Eye (tissue), 1 donor: ENCODE measurements at places on chromosomes 13 and 19.

DNA sequence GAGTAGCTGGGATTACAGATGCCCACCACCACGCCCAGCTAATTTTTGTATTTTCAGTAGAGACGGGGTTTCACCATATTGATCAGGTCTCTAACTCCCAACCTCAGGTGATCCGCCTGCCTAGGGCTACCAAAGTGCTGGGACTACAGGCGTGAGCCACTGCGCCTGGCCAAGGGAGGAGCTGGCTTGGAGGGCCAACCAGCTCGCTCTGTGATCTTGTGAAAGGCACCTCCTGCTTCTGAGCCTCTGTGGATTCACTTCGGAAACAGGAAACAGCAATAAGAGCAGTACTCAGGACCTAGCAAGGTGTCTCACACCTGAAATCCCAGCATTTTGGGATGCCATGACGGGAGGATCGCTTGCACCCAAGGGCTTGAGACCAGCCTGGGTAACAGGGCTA is 2.0 kb upstream of the ELL start:
- no peak for DNase-seq

- no peak for DNase-seq
Observed at GRCh38 chr13:50074843-50075242, 59.6 kb downstream of the KCNRG start.

DNA sequence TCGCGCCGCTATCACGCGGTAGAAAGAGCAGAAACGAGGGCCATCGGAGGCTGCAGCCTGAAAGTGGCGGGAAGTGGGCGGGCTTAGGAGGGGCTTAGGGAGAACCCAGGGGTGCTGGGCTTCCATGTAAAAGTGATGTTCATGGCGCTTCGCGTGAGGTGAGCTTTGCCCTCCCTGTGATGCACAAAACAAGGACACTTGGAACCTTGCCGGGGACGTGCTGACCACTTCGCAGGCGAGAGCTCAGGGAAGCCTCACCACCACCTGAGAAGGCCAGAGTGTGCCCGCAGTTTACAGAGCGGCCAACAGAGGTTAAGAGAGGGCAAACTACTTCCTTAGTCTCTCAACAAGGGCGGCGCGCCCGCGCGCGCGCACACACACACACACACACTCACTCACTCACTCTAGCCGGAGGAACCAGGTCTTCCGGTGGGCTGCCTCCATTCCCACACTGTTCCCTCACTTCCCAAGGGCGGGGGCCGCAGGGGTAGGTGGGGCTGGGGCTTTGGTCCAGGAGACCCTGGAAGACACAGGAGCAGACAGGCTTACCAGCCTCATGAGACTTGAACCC is 651 bp downstream of the GAPDHS start:
- peak; percentile 41 for DNase-seq

- DNase-seq: peak; percentile 67
Observed at GRCh38 chr13:24747248-24748060, 16.5 kb upstream of the RNF17 start.

DNA sequence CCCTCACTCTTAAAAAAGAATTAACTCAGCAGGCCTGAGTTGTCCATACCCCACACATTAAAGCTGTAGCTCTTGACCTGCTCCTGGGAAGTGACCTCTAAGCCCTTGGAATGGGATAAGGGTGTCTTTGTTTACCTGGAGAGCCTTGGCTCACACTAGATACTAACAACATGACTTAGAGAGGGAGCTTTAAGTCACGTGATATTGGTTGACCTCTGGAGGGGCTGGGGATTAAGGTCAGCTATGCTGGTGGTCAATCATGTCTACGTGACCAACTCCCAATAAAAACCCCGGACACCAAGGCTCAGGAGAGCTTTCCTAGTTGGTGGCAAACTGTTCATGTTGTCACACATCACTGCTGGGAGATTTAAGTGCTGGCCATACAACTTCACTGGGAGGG is 2.9 kb downstream of the NWD1 start:
- no peak for DNase-seq

DNA sequence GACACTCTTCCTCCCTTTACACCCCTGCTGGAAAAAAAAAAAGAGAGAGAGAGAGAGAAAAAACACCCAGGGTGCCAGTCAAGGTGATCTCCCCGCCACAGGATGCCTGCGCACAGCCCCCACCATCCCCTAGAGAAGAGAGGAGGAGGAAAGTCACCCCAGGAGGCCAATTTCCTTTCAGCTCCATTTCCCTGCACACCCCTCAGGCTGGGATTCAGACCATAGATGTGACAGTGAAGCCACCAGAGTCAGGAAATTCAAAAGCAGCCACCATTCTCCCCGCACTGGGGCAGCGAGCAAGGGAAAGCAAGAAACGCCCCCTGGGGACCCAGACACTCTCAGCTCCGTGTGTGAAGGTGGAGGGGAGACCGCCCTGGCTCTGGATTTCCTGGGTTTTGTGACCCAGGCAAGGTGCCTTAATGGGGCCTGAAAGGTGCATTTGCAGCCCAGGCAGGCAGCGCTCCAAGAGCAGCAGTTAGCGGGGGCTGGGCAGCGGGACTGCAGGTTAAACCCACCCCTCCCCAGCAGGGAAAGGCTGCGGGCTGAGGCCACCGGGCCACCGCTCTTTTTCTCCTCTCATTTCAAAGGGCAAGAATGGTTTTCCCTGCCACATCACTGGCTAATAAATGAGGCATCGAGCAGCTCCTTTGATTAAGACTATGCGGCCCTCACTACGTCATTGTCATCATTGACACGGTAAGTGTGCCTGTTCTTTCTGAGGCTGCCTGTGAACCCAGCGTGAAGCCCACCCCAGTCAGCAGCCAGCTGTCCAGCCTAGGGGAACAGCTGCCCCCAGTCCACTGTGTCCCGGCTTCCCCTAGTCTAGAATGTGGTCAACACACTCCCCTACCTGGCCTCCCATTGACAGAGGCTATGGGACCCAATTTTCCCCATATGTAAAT is 83.8 kb upstream of the TM9SF2 start:
- DNase-seq: peak; percentile 73

GRCh38 chr13:40492511-40492910 is 173.9 kb downstream of the FOXO1 start:
- no peak for DNase-seq

GRCh38 chr19:16969135-16969534 is 57.5 kb downstream of the CPAMD8 start:
- DNase-seq: no peak

- peak; percentile 66 for DNase-seq
Observed at GRCh38 chr13:76828316-76828741, 57.9 kb downstream of the KCTD12 start.

DNA sequence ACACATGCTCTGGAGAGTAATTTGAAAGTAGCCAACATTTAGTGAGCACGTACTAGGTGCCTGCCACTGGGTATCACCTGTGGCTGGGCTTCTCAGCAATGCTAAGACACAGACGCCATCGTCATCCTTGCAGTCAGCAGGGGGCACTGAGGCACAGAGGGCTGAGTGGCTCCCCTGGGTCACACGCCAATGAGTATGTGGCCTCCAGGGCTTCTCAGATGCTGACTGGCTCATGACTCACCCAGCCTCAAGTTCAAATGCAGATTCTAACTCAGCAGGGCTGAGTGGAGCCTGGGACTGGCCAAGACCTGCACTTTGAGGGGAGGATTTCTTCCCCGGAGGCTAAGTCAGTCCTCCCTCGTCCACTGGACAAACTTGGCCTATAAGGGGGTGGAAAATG is 115.1 kb upstream of the CACNA1A start:
- DNase-seq: peak; percentile 22

DNA sequence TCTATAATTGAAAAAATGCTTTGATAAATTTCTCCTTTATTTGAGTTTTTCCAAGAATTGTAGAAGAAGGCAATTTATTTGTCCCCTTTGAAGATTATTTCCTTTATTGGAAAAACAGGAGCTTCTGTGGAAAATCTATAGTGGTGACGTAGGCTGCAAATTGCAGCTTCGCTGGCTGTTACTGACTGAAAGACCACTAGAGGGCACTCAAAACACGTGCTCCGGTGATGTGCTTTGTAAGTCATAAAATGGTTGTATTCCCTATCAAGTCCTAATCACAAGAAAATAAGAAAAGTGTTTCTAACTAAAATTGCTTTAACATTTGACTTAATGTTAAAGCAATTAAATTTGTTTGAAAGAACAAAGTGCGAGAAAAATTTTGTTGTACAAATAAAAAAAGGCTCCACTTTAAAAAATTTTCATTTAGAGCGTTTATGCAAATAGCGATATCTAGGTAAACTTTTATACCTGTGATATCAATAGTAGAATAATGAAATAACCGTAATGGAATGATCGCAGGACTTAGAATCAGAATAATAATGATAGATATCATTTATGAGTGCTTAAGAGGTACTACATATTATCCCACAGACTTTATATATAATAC is 638.2 kb upstream of the SPRY2 start:
- peak; percentile 81 for DNase-seq

DNA sequence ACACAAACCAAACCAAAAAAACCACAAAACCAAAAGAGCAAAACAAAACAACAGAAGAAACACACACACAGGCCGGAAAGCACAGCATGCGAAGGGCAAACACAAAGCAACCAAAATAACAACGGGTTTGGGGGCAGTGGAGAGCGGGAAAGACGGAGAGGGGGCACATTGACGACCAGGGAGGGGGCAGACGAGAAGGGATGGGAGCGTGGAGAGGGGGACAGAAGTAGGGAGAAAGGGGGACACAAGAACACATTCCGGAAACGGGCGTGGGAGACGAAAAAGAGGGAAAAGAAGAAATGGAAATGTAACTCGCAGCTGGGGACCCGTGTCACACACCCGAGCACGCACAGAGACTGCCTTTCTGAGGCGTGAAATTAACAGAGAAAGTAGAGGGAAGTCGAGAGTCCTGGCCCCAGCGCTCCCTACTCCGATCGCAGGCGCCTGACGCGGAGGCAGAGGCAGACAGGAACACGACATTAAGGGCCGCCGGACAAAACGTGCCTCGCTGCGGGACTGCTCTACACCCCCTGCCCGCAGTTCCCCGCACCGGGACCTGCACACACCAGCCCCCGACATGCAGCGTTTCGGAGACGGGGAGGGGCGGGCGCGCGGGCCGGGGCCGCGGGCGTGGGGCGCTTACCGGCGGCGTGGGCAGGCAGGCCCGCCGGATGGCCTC is 652 bp downstream of the POU4F1 start:
- peak; percentile 76 for DNase-seq

DNA sequence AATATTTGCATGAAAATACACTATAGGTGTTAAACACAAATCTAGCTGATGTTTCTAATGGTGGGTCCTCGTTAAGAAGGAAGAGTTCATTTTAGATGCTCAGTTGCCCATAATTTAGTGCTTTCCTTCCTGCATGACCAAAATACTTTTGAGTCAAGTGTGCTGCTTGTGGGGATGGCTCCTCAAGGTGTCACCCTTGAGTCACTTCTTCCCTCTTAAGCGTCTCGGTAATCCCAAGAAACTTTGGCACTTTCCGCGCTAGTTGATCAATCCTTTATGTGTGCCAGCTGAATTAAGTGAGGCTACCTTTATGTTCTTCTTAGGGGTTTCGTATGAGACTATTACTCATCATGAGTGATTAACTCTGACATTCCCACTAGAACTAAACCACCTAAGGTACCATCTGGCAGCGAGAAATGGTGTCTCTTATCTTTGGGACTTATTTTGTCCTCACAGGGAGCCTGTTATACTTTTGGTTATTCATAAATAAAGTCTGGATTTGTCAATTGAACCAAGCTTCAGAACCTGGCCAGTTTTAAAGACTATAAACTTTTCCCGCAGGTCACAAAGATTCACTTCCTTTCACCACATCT is 106.8 kb downstream of the NHLRC3 start:
- DNase-seq: peak; percentile 87

DNA sequence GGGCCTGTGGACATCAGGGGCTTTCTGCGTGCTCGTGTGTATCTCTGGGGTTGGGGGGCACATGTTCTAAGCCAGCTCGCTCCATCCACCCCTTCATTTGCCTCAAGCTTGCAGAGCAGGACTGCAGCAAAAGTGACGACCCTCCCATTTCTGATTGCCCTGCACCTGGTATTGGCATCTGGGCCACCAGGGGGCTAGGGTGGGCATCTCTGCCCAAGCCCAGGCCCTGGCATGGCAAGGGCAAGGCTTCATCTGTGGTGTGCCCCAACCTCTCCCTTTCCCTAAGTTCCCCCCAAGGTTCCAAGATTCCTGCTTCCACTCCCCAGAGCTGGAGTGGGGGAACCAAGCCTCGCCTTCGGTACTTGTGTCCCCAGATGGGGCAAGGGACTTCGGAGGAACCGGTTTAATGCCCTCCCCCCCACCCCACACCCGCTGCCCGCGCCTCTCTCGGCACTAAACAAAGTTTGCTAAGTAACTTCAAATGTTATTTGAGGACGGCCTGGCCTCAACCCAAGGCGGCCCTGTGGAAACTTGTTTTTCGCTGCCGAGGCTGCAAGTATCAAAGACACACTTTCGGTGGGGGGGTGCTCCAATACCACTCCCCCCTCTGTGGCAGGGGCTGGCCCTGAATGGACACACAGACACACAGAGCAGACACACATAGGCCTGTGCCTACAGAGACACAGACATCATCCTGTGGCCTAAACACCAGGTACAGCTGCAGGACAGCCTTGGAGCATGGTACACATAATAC is 12.2 kb downstream of the NFIX start:
- DNase-seq: no peak

GRCh38 chr13:73480779-73481559 is 422.2 kb downstream of the KLF5 start:
- no peak for DNase-seq

- no peak for DNase-seq
Observed at GRCh38 chr19:47309038-47309437, 623 bp upstream of the C5AR1 start.

GRCh38 chr19:8238251-8238650 is 29.1 kb downstream of the CERS4 start:
- DNase-seq: peak; percentile 43

- no peak for DNase-seq
Observed at GRCh38 chr13:76822698-76823267, 63.4 kb downstream of the KCTD12 start.

- no peak for DNase-seq
Observed at GRCh38 chr13:99104396-99104795, 96.3 kb upstream of the UBAC2 start.

- no peak for DNase-seq
Observed at GRCh38 chr13:38617936-38618335, 68.9 kb upstream of the FREM2 start.

DNA sequence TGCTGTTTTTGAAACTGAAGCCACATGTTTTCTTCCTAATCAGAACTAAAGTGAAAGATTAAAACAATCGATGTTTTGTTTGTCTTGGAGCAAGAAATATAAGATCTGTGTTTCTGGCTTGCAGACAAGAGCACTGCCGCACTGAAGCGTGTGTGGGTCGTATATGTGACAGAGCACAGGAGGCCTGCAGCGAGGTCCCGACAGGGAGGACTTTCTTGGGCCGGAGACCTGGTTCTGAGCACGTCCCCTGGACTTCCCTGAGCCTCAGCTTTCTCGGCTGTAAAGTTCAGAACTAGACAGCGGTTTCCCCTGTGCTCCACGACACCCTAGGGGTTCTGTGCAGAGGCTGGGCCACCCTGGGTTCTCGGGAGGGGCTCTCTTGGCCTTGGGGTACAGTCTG is 60.5 kb downstream of the GADD45B start:
- DNase-seq: no peak

- DNase-seq: peak; percentile 35
Observed at GRCh38 chr13:34416971-34417380, 525.1 kb upstream of the NBEA start.
